Muscle of leg (tissue), 16 donors: ENCODE measurements at places on chromosomes 13 and 19.

GRCh38 chr19:42369433-42370067 lies 20.5 kb downstream of the CNFN start:
- no peak for DNase-seq

- DNase-seq, result peak; percentile 97
These were observed 178.2 kb downstream of the NDFIP2 start for GRCh38 chr13:79659121-79659521.

- no peak for DNase-seq
These were observed 3.6 kb downstream of the RGCC start for GRCh38 chr13:41460930-41461329.

DNA sequence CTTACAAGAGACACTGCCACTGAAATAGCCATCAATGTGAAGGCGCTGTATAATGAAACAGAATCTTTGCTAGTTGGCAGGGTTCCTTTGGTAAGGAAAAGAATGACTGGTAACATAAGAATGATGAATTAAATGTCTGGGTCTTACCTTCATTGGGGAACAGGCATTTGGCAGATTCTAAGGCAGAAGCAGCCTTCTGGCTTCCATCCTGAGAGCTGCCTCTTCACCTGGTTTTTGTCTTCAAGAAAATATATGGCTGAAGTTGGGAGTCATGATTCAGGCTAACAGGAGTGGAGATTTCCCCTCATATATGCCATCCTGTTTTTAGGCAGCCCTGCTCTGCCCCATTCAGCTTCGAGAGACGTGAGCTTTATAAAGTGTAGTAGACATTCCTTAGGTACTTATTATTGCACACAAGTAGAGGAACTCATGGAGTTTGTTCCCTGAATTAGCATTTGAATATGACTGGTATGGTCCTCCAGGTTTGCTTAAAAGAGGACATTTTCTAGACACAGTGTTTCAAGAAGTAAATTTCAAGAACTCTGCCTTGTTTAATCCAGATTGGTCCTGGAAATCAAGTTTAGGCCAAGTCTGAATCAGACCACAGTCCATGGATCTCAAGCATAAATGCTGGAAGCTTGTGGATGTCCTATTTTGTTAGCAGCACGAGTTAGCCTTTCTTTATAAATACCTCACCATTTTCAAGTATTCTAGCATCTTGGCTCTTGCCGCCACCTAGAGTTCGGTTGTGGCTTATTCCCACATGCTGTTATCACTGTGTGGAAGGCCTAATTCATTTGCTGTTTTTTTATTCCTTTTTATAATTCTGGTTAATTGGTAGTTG lies 56.2 kb upstream of the AKAP11 start:
- DNase-seq, result peak; percentile 37

- peak; percentile 46 for DNase-seq
These were observed 116.4 kb downstream of the TM9SF2 start for GRCh38 chr13:99617474-99618255.

DNA sequence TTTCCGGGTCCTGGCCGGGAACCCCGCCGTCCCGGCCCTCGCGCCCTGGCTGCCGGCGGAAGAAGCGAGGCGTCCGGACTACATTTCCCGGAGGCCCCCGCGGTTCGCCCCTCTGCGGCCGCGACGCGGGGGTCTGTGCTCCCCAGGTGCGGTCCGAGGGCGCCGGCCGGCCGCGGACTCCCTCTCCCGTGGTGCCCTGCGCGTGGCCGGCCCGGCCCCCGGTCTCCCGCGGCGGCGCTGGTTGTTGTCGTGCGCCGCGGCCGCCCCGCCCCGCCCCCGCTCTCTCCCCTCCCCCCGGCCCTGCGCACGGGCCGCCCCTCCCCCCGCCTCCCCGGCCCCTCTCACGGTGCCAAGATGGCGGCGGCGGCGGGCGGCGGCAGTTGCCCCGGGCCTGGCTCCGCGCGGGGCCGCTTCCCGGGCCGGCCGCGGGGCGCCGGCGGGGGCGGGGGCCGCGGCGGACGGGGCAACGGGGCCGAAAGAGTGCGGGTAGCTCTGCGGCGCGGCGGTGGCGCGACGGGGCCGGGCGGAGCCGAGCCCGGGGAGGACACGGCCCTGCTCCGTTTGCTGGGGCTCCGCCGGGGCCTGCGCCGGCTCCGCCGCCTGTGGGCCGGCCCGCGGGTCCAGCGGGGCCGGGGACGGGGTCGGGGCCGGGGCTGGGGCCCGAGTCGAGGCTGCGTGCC lies at the start of gene KMT2B:
KMT2B (plus strand) TSS at position 339 of the 680 bp plus-strand sequence; CDS start at position 355, 16 bp downstream.
- no peak for DNase-seq

DNA sequence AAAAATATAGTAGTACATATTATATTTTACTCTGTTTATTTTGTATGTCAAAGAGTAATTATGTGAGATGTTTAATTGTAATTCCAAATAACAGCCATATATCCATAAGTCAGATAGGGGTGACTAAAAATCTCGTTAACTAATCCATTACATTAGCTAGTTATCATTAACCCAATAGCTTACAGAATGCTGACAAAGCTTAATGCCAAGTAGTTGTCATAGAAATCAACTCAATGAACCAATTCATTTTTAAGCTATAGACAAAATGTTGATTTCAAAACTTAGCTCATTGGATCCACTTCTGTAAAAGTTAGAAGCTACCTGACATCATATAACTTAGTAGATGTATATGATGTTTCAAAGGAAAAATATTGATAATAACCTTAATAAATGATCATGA lies 206.7 kb upstream of the SLITRK1 start:
- DNase-seq, result no peak

- peak; percentile 36 for DNase-seq
These were observed 632.3 kb downstream of the SLITRK6 start for GRCh38 chr13:85166891-85167290.

GRCh38 chr19:38626401-38626800 lies 7.4 kb downstream of the EIF3K start:
- DNase-seq, result no peak
